ENCODE measurements at places on chromosomes 6 and 20. TPM values are rescaled to one million over a fixed set of nuclear protein-coding genes. Genes with fewer than 3 reads are reported as not detected.

The CLPSL1 gene
- total RNA-seq = not detected

The PTCHD4 gene
- 1.9 TPM for total RNA-seq

The TMEM170B gene
- total RNA-seq = 4.1 TPM

DNA sequence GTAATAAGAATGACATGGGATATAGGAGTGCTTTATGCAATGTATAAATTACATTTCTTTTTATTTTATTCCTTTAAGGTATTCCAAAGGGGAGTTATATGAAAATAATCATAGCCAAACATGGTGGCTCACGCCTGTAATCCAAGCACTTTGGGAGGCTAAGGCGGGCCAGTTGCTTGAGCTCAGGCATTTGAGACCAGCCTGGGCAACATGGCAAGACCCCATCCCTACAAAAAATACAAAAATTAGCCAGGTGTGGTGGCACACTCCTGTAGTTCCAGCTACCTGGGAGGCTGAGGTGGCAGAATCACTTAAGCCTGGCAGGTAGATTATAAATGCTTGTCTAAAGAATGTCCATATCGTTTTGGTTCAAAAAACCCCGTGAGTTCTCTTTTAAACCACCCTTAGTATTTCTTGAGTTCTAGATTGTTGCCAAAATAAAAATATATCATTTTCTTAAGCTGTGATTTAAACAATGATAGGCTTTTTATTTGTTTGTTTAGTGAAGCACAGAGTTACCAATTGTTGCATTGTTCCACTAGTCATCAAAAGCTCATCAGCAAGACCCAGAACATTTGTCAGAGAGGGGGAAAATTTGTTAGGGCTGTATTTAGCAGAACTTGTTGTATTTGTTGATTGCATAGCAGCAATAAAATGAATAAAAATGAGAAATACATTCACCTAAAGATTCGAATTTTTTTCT is 146.2 kb downstream of the KHDC1L start:
- no peak for DNase-seq

The CNBD2 gene
- 5.3 TPM for total RNA-seq
